ENCODE measurements at places on chromosomes 3 and 15.

GRCh38 chr15:58109419-58109818 lies 28.8 kb upstream of the AQP9 start:
- DNase-seq: no peak

- no peak for DNase-seq
These were observed 3.2 kb downstream of the XYLB start for GRCh38 chr3:38349684-38350359.

DNA sequence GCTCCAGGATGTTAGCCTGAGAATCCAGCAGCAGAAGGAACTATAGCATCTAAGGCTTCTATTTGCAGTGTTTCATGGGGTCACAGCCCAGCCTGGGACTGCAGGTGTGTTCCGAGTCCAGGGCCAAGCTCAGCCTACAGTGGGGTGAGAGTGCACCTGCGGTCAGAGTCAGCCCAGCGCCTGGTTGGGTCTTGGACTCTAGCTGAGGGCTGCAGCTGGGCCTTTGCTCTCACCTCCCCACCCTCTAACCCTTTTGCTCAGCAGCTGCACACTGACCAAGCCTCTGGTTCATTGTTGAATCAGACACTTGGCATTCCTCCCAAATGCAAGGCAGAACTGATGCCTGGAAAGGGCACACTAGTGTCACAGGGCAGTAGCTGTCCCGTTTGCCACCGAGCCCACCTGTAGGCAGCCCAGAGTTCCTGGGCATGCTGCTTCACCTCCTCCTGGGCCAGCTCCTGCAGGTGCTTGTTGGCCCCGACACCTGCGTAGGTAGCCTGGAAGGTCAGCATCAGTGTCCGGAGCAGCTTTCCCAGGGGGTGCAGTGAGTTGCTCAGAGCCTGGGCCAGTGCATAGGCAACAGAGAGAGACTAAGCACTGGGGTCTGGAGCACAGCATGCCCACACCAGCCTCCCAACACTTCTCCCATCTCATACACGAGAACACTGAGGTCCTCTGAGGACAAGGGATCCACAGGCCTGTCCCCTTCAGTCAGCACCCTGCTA lies 17.5 kb downstream of the ALS2CL start:
- DNase-seq: no peak

DNA sequence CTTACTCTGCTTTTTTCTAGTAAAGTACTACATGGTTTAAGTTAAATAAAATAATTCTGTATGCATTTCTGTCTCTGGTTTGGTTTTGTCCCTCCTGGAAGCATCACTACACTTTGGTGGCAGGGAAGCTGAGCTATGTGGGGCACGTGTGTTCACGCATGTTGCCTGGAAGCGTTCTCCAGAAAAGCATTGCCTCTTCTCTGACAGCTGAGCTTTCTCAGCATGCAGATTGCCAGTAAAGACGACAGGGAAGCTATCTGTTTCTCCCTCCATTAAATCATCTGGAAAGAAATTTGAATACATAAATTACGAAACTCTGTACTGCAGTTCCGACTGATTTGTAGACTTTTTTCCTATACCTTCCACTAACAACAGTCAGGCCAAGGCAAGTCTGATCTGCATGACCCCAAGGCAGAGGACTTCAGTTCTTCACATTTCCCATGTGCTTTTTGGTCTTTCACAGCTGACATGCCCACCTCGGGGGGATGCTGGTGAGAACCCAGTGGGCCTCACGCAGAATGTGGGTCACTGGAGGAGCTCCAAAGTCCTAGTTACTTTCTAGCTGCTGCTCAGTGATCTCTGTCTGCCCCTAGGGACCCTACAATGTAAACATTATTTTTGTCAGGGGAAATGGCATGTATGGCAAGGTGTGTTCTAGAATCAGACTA lies 43.0 kb downstream of the PGPEP1L start:
- DNase-seq: no peak

DNA sequence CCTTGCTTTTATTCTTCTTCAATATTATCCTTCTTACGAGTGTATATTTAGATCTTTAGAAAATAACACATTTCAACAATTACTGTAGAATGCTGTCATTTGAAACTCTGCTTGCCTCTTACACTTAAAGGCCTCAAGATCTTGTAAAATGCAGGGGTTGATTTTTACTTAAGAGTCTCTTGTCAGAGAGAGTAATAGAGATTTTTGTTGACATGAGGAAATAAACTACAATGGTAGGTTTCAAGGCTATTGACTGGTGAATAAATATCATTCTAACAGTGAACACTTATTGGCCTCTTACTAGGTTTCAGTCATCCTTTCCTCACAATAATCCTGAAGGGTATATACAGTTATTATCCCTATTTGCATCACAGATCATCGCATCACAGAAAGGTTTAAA lies 344.6 kb downstream of the GBE1 start:
- no peak for DNase-seq
